ENCODE measurements at places on chromosomes 4 and X.

DNA sequence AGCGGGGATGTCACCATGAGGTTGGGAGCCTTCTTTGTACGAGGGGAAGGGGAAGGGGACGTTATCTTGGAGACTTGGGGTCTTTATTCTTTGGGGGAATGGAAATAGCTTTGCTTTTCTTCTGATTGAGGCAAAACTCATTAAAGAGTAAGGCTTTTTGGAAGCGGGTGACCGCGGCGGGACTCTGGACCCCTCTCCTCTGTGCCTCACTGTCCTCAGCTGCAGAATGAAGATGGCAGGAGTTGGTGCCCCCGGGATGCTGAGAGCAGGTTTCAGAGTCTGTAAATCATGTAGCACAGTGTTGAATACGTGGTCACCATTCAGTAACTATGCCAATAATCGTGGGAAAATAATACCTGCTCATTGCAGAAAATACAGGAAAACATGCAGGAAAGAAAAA, 32.1 kb downstream of the HTT-AS start:
- DNase-seq, result no peak

GRCh38 chr4:8278421-8279287, 9.1 kb downstream of the HTRA3 start:
- DNase-seq, result no peak

GRCh38 chr4:94757192-94758140, at the start of gene BMPR1B:
TSS of gene BMPR1B (plus strand) at chr4:94757955. CDS start at chr4:95104425, 346,470 bp downstream.
- no peak for DNase-seq

- DNase-seq, result peak; percentile 5
These were observed 6.5 kb downstream of the ZNF185 start for GRCh38 chrX:152904151-152905080.

DNA sequence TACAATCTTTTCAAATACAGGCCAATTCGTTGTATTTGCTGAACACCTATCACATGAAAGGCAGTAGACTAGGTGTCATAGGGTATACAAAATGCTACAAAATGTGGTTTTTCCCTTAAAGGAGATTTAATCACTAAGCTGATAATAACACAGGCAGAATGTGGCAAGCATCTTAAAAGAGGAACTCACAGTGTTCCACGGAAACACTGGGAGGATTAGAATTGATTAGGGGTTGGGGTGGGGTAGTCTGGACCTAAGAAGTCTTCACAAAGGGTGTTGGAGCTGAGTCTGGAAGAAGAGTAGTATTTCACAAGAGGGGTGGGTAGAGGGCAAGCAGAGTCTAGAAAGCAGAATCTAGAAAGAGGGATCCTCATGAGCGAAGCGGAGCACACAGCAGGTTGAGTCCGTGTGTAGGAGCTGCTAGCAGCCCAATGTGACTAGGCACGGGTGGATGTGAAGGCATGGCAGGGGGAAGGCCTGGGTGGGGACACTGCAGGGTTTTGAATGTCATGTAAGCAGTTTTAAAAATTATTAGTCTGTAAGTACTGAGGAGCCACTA, 123.6 kb downstream of the MGST2 start:
- DNase-seq, result no peak

DNA sequence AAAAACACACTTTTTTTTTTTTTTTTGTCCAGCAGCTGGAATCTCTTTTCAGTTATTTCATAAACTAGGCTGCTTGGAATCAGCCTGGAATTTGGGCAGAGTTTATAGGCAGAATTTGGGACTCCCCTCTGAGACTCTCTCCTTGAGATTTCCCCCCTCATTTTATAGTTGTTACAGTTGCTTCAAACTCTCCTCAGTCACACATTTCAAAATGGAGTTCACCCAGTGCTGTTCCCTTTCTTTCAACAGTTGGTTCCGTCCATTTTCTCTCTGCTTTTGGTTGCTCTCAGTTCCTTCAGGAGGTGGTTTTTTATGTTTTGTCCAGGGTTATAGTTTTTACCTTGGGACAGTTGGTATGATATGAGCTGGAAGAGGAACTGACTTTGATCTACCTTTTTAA, 27.5 kb downstream of the NSD2 start:
- no peak for DNase-seq

GRCh38 chr4:33996075-33996718, 2248.1 kb downstream of the ARAP2 start:
- no peak for DNase-seq

- no peak for DNase-seq
These were observed 3.3 kb upstream of the DUSP9 start for GRCh38 chrX:153643431-153644351.

DNA sequence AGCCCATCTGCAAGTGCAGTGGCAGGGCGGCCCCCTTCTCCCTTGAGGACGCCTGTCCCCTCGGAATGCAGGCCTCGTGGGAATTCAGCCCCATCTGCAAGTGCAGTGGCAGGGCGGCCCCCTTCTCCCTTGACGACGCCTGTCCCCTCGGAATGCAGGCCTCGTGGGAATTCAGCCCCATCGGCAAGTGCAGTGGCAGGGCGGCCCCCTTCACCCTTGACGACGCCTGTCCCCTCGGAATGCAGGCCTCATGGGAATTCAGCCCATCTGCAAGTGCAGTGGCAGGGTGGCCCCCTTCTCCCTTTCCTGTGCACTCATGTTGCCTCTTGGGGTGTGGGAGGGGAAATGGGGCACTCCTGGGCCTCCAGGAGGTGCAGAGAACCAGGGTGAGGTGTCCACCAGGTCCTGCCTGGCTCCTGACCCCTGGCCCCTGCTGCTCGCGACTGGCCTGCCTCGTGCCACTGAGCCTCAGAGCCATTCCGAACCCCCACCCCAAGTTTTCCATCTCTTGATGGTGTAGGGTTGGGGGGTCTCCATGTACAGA, 6.8 kb upstream of the SLC26A1 start:
- DNase-seq, result no peak

DNA sequence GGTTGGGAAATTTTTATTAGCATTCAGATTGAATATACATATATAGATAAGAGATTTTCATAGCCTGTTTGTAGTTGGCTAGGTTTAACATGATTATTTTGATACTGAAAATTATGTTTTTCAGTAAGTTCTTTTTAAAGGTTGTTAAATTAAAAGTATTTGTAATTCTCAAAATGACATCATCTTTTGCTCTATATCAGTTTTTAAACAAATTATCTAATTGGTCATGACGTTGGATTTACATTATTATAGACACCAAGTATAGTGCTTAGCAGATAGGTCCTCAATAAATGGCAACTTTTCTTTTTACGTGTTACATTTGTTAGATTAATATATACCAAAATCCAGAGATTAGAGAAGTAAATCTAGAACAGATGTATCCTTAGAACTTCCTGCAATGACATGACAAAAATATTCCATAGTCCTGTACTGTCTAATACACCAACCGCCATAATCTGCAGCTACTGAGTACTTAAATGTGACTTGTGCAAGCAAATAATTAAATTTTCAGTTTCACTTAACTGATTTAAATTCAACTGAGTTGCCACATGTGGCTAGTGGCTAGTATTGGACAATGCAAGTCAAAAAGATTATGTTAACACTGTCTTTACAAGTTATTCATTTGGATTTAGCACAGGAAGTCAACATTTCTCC, 1613.1 kb upstream of the TENM3 start:
- no peak for DNase-seq

GRCh38 chr4:14771504-14772175, 230.6 kb upstream of the CPEB2 start:
- no peak for DNase-seq

DNA sequence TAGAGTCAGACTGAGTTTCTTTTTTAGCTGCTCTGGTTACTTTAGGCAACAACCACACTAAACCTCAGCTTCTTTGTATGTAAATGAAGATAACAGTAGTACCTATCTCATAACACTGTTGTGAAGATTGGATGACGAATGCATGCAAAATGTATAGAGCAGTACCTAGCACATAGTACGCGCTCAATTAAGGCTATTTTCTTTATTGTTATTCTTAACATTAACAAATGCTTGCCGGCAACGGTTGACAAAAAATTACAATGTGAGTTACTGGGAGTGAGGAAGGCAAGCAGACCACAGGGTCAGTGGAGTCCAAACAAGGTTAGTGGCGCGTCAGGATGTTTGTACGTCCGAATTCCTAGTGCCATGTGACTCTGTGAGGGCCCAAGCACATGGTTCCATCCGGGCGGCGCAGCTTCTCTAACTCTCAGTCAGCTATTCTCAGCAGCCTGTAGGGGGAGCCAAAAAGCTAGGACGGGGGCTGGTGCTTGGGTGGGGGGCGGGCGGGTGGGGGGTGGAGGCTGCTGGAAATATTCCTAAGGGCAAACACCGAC, 821 bp upstream of the NALF2 start:
- DNase-seq, result no peak

DNA sequence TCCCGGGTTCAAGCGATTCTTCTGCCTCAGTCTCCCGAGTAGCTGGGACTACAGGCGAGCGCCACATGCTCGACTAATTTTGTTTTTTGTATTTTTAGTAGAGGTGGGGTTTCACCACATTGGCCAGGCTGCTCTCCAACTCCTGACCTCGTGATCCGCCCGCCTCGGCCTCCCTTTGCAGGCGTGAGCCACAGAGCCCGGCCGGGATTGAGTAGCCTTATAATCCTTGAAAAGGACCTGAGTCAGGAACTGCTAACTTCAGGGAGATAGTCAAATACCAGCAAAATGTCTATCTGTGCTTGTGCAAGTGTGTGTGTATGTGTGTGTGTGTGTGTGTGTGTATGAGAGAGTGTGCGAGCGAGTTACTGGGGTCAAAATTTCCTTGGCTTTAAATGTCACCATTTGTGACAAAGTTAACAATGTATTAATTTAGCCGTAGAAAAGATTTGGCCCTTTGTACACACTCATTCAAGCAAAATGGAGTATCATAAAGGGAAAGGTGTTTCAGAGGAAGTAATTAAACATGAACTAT, 1.8 kb upstream of the KDM6A start:
- no peak for DNase-seq

DNA sequence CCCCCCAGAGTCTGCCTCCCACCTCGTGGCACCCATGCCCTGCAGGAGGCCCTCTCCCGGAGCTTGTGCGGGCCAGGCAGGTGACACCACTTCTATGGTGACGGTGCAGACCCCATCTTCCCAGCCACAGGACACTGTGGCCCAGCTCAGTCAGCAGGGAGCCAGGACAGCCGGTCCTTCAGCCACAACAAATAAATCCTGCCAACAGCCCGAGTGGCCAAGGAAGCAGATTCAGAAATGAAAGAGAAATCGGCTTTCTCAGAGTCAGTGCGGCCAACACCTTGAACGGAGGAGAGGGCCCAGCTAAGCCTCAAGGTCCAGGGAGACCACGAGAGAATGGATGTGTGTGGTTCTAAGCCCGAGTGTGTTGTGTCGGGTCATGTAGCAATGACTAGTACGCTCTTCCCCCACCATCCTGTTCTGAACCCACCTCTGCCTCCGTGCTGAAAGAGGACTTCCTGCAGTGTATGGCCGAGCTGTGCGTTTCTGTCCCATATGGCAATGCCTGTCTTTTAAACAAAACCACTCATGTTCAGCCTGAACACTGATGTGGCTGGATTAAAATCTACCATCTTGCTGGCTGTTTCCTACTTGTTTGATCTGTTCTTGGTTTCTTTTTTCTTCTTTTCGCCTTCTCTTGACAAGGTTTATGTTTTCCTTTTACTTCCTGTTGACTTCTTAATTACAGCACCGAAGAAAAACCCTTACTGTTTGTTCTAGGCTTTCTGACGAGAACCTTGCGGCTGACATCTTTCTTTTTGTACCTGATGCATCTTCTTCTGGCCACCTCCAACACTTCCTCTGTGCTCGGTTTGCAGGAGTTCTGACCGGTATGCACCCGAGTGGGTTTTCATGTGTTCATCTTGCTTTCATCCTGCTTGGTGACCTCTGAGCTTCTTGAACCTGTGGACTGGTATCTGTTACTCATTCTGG, 53.1 kb downstream of the GAK start:
- no peak for DNase-seq

DNA sequence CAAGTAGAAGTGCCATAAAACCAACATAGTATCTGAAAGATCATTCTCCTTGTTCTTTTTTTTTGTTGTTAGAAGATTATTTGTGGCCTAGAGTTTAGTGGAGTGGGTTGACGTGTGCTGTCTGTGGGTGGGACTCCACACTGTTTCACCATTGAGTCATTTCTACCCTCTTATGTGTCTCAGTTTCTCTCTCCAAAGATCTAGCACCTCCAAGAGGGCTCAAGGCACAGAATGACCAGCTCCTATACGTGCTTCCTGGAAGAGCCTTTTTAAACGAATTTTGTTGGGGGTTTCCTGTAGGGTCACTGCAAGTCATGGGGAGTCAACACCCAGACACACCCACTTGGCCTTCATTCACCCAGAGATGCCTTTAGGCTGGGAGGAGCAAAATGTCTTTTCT, 150.1 kb downstream of the KLF8 start:
- DNase-seq, result no peak

GRCh38 chr4:142954415-142954814, 108.3 kb upstream of the INPP4B start:
- DNase-seq, result no peak

DNA sequence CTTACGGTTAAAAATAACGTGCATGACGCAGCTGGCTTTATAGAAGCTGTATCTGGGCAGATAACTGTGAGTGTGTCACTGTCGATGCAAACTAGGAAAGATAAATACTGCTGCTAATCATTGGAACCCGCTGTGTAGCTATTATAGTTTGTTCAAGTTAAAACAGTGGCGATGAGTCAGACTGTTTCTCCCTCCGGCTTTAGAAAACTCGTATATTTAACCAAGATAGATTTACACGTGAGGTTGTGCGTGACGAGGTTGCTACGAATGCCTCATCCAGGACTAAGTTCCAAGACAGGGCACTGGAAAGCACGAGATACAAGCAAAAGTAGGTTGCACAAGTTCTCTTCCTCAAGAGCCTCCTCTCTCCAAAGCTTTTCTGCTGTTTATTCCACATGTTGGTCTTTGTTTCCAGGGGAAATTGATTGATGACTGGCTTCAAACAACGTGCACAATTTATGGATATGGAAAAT, 270.7 kb downstream of the FBXW7 start:
- no peak for DNase-seq

DNA sequence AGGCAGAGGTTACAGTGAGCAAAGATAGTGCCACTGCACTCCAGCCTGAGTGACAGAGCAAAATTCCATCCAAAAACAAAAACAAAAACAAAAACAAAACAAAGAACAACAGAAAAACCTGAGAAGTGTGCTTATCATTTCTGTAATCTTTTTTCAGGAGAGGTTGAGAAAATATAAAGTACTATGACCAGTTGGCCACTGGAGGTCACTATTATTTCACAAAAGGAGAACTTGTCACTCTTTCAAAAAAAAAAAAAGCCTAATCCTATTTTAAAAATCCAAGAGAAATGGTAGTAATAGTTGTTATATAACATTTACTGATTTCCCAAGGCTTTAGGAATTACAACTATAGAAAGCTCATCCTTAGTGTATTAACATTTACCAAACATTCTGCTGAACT, 24.9 kb upstream of the RNF150 start:
- DNase-seq, result no peak

GRCh38 chrX:69088171-69088938, 76.9 kb downstream of the PJA1 start:
- DNase-seq, result no peak

- DNase-seq, result no peak
These were observed 920 bp downstream of the HTT-AS start for GRCh38 chr4:3073158-3074077.

GRCh38 chrX:118574666-118575065, 79.1 kb downstream of the DOCK11 start:
- no peak for DNase-seq

GRCh38 chrX:39012621-39013111, 211.4 kb downstream of the MID1IP1 start:
- DNase-seq, result no peak

Measured in nucleus accumbens (tissue), 56 donors.